ENCODE measurements at places on chromosomes 1 and 21. TPM values are rescaled to one million over a fixed set of nuclear protein-coding genes. Genes with fewer than 3 reads are reported as not detected.

DNA sequence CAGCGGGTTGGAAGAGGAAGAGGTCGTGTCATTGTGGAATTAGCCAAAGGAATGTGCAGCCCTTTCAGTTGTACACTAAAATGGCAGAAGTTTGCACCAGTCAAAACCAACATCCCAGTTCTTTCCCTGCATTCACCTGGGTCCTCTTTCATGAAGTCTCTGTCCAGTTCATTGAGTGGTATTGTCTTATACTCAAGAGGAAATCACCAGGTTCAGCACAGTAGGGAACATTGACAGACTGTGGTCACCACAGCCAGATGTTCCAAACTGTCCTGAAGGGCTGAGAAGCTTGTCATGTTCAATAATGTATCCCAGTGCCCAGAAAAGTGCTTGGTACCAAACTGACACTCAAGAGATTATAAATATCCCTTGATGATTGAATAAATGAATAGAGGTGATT, 131.6 kb downstream of the GLUL start:
- no peak for DNase-seq

HPCA gene
- polyA plus RNA-seq: 0.22 TPM

DNA sequence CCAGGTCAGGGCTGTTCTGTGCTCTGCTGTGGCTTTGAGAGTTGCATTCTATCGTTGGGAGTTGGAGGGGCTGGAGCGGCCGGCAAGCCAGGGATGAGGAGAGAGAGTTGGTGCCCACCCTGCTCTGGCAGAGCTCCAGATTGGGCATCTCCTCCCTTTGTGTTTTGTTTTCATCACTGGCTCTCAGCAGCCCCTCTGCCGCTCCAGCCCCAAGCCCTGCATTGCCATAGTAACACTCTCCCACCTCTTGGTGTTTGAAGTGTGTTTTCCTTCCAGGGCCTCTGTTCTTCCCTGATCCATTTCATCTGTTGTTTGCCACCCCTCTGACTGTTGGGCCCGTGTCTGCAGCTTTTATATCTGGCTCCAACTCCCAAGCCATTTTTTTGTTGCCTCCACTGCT, 152.7 kb downstream of the URB2 start:
- DNase-seq: no peak

DNA sequence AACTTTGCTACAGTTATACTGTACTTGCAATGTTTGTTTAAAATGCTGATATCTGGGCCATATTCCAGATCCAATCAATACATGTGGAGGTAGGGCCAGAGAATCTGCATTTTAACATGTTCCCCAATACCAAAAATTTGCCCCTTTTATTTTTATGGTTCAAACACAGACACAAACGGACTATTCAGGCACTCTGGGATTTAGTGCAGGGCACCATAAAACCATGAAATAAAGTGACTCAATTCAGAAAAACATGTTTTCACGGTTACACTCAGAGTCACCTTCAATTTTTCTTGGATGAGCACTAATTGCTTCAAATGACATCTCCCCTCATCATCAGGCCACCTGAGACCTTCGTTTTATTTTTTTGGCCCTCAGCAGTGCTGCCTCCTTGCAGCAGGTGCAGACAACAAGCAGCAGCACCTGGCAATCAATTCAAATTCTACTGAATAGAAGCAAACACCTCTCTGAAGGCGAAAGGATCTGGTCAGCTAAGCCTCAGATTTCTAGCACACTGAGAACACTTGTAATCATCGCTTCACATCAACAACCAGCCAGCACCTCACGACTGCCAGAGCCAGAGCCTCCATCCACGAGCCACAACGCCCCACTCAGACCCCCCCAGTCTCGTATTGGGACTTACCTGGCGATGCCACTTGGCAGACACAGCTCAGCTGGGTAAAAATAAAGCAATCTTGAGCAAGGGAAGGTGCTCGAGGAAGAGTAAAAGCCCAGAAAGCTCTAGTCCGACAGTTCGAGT, 1.1 kb downstream of the ERO1B start:
- no peak for DNase-seq

SRRM1 gene
- 82.0 TPM for polyA plus RNA-seq

CNTN2 gene
- 0.59 TPM for polyA plus RNA-seq

All from muscle of arm (tissue), 14 donors.